ENCODE measurements at places on chromosomes 11 and 22.

DNA sequence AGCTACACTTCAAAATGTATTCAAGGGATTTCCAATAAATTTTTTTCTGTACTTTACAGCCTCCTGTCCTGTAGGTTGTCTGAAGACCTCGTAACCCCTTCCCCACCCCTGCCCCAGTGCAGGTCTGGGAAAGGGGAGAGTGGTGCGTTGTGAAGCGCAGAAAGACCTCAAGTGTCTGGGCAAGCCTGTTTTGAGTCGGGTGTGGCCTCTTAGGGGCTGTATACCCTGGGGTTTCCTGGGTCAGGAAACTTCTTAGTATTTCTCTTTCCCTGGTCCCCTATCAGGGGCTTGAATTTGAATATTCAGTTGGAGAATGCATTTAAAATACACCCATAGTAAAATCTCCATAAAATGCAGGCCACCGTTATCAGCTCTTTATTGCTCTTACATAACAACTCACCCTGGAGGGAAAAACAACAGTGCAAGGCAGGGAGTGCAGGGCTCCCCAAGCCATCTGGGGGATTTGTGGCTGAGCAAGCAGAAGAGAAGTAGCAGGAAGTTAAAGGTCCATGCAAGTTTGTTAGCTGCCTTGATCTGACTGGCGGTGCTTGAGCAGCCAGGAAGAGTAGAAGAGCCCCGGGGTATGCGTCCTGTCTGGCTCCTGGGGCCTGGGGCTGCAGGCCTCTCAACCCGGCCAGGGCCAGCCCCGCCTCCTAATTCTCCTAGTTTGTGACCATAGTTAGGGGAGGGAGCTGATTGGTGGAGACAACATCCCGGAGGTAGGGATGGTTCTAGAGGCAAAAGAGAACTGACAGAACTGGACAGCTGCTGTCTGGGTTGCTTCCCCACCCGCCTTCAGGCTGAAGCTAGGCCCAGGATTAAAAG is 25.7 kb downstream of the ARHGAP1 start:
- no peak for DNase-seq

DNA sequence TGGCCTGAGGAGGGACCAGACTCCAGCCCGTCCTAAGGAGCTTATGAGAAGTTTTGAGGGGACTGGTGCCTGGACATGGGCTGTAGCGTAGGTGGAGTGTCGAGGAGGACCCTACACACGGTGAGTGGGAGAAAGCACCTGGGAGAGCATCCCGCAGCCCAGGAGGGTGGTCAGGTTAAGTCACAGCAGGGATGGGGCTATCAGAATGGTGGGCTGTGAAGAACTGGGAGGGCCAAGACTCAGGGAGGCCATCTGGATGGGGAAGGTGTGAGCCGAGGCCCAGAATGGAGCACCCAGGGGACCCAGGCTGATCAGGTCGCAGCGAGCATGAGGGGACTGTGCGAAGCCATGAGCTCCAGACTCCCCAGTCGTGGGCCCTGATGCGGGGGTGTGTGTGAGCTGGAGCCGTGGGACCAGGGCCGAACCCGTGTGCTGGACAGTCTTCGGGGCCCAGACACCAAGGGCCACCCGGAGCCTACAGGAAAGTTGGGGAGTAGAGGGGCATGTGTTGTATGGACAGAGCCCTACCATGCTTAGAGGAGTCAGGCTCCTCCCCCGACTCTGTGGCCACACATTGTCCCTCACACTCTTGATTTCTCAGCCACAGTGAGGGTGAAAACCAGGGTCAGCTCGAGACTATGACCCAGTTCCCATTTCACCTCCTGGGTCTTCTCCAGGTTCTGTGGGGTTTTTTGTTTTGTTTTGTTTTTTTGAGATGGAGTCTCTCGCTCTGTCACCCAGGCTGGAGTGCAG is 54.3 kb downstream of the BCR start:
- DNase-seq = no peak

GRCh38 chr11:117045956-117046355 is 52.3 kb downstream of the SIK3 start:
- DNase-seq = no peak

DNA sequence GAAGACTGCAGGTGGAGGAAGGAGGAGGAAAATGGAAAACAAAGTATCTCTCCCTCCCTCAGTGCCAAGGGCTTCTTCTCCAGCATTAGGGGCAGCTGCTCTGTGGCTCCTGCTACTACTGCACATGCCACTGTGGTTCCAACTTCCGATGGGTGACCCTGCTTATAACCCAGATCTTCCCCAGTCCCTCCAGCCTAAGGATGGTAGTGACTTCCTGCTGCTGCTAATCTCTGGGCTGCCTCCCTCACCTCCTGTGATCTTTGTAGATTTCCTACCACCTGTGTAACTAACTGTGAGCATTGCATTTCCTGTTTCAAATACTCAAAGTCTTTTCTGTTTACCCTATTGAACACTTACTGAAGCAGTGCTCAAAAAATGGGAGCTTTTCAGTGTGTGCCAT is 28.7 kb upstream of the TRPC6 start:
- no peak for DNase-seq

GRCh38 chr11:126790550-126791081 is 210.0 kb downstream of the KIRREL3 start:
- DNase-seq = no peak

All from cortex of kidney (tissue), 1 donor.